ENCODE measurements at places on chromosomes 5 and 9.

- DNase-seq, result no peak
Observed at GRCh38 chr5:151026679-151027078, 6.3 kb downstream of the GPX3 start.

- DNase-seq, result no peak
Observed at GRCh38 chr9:11871852-11872251, 821.3 kb upstream of the TYRP1 start.

- no peak for DNase-seq
Observed at GRCh38 chr9:3385871-3386270, 139.9 kb downstream of the RFX3 start.

- DNase-seq, result no peak
Observed at GRCh38 chr9:72382405-72382804, 17.4 kb upstream of the ZFAND5 start.
